ENCODE measurements at places on chromosomes 7 and 10.

DNA sequence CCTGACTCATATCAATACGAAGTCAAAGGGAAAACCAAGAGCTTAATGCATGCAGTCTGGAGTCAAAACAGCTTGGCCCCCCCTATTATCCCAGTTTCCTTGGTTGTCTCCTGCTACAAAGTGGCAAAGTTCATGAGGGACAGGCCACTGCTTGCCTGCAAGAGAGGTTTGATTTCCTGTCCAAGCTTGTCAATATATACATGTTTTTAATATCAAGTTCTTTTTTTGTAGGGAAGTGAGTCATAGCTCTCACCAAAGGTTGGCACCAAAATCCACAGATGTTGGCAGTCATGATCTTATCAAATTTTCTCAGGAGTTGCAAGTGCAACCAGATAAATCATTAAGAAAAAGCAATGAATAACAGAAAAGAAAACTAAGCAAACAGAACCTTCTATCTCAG, 176.8 kb downstream of the COBL start:
- DNase-seq: no peak

GRCh38 chr10:16566202-16566805, 44.6 kb upstream of the C1QL3 start:
- DNase-seq: no peak

- no peak for DNase-seq
Measured at GRCh38 chr7:151393031-151393977, 16.5 kb downstream of the WDR86 start.

- DNase-seq: no peak
Measured at GRCh38 chr10:59366290-59366689, 3.9 kb upstream of the FAM13C start.

DNA sequence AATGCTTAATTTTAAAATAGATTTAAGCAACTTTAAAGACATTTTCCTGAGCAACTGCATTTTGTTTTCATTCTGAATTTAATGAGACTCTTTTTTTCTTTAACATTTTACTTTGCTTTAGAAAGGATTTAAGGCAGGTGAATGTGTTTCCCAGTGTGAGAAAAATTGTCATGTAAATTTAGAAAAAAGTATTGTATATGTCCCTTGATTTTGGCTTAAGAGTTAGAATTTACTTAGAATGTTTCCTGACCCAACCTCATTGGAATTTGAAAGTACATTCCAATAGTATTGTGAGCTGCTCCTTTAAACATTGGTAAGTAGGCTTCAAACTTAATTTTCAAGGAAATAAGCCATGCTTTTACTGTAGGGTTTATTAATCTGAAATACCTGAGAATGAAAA, 110.2 kb downstream of the PTEN start:
- DNase-seq: no peak

Data from CD8-positive, alpha-beta memory T cell (primary cell).